ENCODE measurements at places on chromosomes 16 and 17.

GRCh38 chr16:78576941-78577340 lies 477.5 kb downstream of the WWOX start:
- no peak for DNase-seq

DNA sequence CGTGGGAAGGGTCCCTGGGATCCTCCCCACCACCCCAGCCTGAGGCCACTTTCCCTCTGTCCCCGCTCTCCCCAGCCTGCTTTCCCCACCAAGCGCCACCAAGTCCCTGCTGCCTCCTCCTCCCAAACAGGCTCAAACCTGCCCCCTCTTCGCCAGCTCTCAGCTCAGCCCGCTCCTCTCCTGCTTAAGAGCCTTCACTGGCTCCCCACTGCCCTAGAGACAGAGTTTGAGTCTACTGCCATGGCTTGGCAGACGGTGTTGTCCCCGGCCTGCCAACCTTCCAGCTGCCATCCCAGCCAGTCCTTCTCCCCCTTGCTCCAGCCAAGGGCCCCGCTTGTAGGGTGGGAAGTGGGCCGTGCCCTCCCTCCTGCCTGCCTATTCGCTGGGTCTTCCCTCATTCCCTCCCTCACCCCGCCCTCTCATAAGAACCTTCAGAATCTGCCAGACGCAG lies 11.1 kb downstream of the IL4R start:
- no peak for DNase-seq

DNA sequence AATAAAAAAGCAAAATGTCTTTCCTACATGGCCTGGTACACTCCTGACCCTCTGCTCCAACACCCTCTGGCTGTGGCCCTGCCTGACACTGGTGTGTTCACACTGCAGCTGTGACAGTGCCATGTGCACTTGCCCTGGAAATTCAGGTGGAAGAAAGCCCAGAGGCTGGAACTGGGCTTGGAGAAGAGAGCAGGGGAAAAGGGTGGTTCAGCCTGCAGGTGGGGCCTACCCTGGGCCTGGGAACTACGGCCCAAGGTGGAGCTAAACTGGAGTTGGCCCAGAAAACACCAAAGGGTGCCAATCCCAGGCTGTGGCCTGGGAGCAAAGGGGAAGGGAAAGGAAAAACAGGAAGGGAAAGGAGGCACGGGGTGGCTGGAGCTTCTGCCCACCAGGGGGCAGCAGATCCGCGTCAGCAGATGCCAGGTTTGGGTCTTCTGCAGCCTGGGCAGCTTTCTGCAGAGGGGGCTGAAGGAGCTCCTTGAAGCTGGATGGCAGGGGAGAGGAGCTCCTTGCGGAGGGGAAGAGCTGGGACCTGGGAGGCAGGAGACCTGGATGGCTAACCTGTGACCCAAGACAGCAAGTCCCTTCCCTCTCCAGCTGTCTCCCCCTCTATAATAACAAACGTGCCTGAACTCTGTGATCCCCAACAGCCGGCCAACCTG lies 15.4 kb upstream of the CTCF start:
- DNase-seq: peak; percentile 76

GRCh38 chr17:80117491-80118401 lies 16.4 kb downstream of the GAA start:
- DNase-seq: no peak

- DNase-seq: no peak
Observed at GRCh38 chr17:19016881-19017280, 12.3 kb upstream of the FAM83G start.

Measured in fibroblast of pulmonary artery (primary cell).